ENCODE measurements at places on chromosomes 2 and 18. TPM values are rescaled to one million over a fixed set of nuclear protein-coding genes. Genes with fewer than 3 reads are reported as not detected.

The CRYGC gene
- total RNA-seq, result not detected

The NEB gene
- total RNA-seq, result 0.17 TPM

The NEU2 gene
- not detected for total RNA-seq

The NAB1 gene
- 33.7 TPM for total RNA-seq

The SNED1 gene
- total RNA-seq, result 52.9 TPM

The APCDD1 gene
- total RNA-seq, result 4.5 TPM

The MROH2A gene
- total RNA-seq, result not detected

The ACMSD gene
- not detected for total RNA-seq

The C2orf72 gene
- total RNA-seq, result 0.17 TPM

The FZD7 gene
- 82.4 TPM for total RNA-seq

The FAM110C gene
- total RNA-seq, result not detected

The CEBPZOS gene
- 21.8 TPM for total RNA-seq

The KCNK3 gene
- total RNA-seq, result under 0.01 TPM

The EVX2 gene
- total RNA-seq, result not detected

The RIT2 gene
- not detected for total RNA-seq

The PTPRN gene
- total RNA-seq, result 3.6 TPM

The G6PC2 gene
- total RNA-seq, result not detected

The PLEK gene
- not detected for total RNA-seq

The FEV gene
- under 0.01 TPM for total RNA-seq

The CRYBA2 gene
- not detected for total RNA-seq

The SULT1C4 gene
- not detected for total RNA-seq

The KCNS3 gene
- total RNA-seq, result 1.0 TPM

The DDX1 gene
- total RNA-seq, result 65.3 TPM

The MPPE1 gene
- 39.9 TPM for total RNA-seq

The CTAGE1 gene
- total RNA-seq, result not detected

The ASXL2 gene
- total RNA-seq, result 8.4 TPM

The ATP6V1B1 gene
- 1.7 TPM for total RNA-seq

The ZNF521 gene
- total RNA-seq, result 42.6 TPM

The ANKRD30B gene
- 0.50 TPM for total RNA-seq

The LDAH gene
- total RNA-seq, result 15.9 TPM

The SULT1C2 gene
- 0.44 TPM for total RNA-seq

The GKN2 gene
- total RNA-seq, result not detected

The MERTK gene
- 0.29 TPM for total RNA-seq

The TPO gene
- not detected for total RNA-seq

The ELMOD3 gene
- total RNA-seq, result 19.8 TPM

The ABCB6 gene
- 57.1 TPM for total RNA-seq

All from smooth muscle cell of trachea (primary cell).